ENCODE measurements at places on chromosomes 16 and 17. TPM values are rescaled to one million over a fixed set of nuclear protein-coding genes. Genes with fewer than 3 reads are reported as not detected.

DNA sequence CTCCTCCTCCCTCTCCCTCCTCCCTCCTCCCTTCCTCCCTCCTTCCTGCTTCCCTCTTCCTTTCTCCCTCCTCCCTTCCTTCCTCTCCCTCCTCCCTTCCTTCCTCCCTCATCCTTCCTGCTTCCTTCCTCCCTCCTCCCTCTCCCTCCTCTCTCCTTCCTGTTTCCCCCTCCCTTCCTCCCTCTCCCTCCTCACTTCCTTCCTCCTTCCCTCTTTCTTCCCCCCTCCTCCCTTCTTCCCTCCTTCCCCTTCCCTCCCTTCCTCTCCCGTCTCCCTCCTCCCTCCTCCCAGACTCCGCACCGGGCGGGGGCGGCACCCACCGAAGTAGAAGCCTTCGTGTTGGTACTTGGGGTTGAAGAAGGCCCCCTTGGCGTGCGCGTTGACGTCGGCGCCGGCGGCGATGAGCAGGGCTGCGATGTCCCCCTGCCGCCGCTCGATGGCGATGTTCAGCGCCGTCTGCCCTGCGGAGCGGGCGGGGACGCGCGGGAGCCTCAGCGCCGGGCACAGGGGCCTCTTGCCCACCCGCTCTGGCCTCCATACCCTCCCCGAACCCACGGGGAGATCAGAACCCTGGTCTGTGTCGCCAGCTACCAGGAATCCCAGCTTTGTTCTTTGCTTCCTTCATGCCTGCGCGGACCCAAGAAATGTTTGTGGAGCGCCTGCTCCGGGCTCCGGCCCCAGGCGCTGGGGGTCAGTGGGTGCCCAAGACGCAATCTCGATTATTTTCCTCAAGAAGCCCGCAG, 22.2 kb downstream of the TRPV3 start:
- DNase-seq: peak; percentile 64
- H3K4me3 ChIP-seq: peak overlapping the region; percentile 35
- H3K4me1 ChIP-seq: peaks cover 17% of the 10 kb centered on the region

The CLEC10A gene
- total RNA-seq: 0.54 TPM

GRCh38 chr16:22813948-22814710, at the start of gene HS3ST2:
TSS of gene HS3ST2 (plus strand) at chr16:22814162. CDS start at chr16:22814611, 449 bp downstream.
- no peak within 1 kb of the TSS for H3K27ac ChIP-seq
- peaks cover 6% of the 10 kb centered on the region for H3K27me3 ChIP-seq
- no peak within 1 kb of the TSS for H3K4me3 ChIP-seq
- H3K36me3 ChIP-seq: no peaks in the 10 kb centered on the region
- DNase-seq: no peak

DNA sequence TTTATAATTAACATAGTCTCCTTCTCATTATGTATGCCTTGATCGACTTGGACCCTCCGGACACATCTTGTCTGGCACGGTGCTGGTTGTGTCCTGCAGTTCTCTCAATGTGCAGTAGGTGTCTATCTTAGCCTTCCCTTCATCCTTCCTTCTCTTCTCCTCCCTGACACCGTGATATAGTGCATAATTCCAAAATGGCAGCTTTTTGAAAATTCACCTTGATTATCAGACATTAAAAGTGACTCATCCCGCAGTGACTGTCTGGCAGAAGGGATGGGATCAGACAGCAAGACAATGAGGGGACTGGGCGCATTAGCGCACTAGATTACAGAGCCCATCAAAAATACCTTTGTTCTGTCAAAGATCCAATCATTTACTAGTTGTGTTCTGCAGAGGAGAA, 70.0 kb upstream of the PMFBP1 start:
- H3K27me3 ChIP-seq: no peaks in the 10 kb centered on the region
- no peaks in the 10 kb centered on the region for H3K36me3 ChIP-seq
- H3K4me3 ChIP-seq: no peak overlapping the region
- peak; percentile 5 for DNase-seq
- no peak overlapping the region for H3K27ac ChIP-seq

The CCDC154 gene
- total RNA-seq: 1.6 TPM

The PIMREG gene
- 0.78 TPM for total RNA-seq

The FBXO39 gene
- 0.43 TPM for total RNA-seq

GRCh38 chr17:17754719-17755686, 73.7 kb downstream of the RAI1 start:
- H3K36me3 ChIP-seq: no peaks in the 10 kb centered on the region
- no peak overlapping the region for H3K27ac ChIP-seq
- no peak overlapping the region for H3K4me3 ChIP-seq
- H3K27me3 ChIP-seq: no peaks in the 10 kb centered on the region

GRCh38 chr16:12907670-12908233, 6.4 kb downstream of the SHISA9 start:
- H3K4me1 ChIP-seq: no peaks in the 10 kb centered on the region
- peaks cover 2% of the 10 kb centered on the region for H3K27me3 ChIP-seq
- H3K4me3 ChIP-seq: no peak overlapping the region
- no peak for DNase-seq
- no peak overlapping the region for H3K27ac ChIP-seq

DNA sequence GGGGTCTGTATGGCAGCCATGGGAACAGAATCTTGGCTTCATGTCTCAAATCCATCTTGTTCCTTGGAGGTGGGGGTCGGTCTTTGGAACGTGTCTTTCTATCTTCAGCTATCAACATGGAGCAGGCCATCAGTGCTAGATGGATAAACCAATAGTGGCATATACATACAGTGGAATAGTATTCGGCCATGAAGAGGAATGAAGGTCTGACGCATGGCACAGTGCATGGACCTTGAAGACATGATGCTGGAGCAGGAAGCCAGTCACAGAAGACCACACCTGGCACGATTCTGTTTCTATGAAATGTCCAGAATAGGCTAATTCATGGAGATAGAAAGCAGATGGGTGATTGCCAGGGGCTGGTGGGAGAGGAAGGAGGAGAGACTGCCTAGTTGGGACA, 7.8 kb downstream of the KCNG4 start:
- no peak for DNase-seq
- H3K4me3 ChIP-seq: no peak overlapping the region
- no peak overlapping the region for H3K27ac ChIP-seq
- no peaks in the 10 kb centered on the region for H3K36me3 ChIP-seq

- no peak overlapping the region for H3K4me3 ChIP-seq
- no peaks in the 10 kb centered on the region for H3K36me3 ChIP-seq
- no peak overlapping the region for H3K27ac ChIP-seq
- peaks cover 11% of the 10 kb centered on the region for H3K4me1 ChIP-seq
- no peak for DNase-seq
Observed at GRCh38 chr17:27199948-27200347, 94.0 kb upstream of the WSB1 start.

The CFAP20 gene
- total RNA-seq: 64.7 TPM

The C1QTNF8 gene
- total RNA-seq: not detected

GRCh38 chr16:71249399-71249798, 18.9 kb upstream of the HYDIN start:
- no peaks in the 10 kb centered on the region for H3K4me1 ChIP-seq
- no peak overlapping the region for H3K4me3 ChIP-seq
- no peaks in the 10 kb centered on the region for H3K36me3 ChIP-seq
- no peak for DNase-seq
- no peak overlapping the region for H3K27ac ChIP-seq

The ZNF423 gene
- not detected for total RNA-seq

DNA sequence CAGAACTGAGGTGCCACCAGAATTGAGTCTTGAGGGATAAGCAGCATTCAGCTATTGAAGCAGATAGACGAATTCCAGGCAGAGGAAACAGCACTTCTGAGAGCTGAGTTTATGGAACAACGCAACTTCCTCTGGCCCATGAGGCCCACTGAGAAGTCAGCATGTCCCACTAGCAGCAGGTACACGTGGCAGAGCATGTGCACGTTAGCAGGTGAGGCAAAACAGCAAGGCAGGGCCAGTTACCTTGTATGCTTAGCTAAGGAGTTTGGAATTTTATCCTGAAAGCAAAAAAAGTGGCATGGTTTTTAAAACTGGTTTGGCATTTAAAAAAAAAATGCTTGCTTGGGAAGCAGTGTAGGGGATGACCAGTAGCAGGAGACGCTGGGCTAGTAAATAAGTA, 305.6 kb downstream of the CPPED1 start:
- no peaks in the 10 kb centered on the region for H3K4me1 ChIP-seq
- H3K27me3 ChIP-seq: no peaks in the 10 kb centered on the region
- no peak overlapping the region for H3K27ac ChIP-seq
- no peaks in the 10 kb centered on the region for H3K36me3 ChIP-seq
- no peak for DNase-seq

DNA sequence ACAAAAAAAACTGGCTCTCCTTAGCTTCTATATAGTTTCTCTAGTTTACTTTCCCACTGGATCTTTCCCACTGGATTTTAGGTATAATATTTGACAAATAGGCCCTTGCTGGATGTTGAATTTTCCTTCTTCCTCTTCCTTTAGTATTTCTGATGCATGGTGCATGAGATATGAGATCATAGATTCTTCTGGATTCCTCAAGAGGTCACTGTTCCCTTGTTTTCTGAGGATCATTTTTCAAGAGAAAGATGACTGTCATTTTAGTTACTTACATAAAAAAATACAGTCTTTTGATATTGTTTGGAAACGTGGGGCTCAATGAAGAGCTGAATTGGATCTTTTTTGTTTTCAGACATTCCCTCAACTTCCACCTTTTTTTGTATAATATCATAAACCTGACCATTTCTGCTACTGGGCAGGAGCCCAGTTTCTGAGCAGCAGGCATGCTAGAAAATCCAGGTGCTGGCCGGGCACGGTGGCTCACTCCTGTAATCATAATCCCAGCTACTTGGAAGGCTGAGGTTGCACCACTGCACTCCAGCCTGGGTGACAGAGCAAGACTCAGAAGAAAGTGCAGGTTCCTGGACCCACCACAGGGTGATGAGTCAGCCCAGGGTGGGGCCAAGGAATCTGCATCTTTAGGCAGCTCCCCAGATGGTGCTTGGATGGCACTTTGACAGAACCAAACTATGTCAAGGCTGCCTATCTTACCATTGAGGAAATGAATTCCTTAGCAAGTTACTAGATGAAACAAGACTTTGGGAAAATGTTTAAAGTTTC, 70.3 kb downstream of the SDR42E1 start:
- H3K36me3 ChIP-seq: peaks cover 85% of the 10 kb centered on the region
- peak; percentile 57 for DNase-seq
- no peaks in the 10 kb centered on the region for H3K27me3 ChIP-seq
- no peak overlapping the region for H3K27ac ChIP-seq
- H3K4me1 ChIP-seq: no peaks in the 10 kb centered on the region

DNA sequence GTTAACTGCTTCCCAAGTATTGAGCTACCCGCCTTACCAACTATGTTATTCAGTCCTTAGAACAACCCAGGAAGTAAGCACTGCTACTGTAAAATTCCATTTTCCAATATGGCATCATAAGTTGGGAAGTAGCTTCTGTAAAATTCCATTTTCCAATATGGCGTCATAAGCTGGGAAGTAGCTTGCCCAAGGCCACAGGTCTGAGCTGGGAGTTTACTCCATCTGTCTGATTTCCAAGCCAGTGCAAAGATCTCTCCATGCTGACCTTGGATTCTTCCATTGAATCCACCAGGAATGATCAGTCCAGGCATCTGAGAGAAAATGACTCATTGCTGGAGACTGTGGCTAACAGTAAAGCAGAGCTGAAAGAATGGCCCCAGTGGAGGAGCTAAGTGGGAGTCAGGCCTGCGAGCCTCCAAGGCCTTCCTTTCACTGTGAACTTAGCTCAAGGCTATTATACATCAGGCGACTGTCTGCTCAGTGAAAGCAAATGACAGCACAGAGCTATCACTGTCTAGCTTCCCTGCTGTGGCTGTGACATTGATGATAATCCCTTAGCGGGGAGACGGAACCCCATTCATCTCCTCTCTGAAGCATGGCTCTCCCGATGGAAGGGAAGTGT, 430.4 kb downstream of the HAPSTR1 start:
- H3K4me1 ChIP-seq: no peaks in the 10 kb centered on the region
- H3K27ac ChIP-seq: no peak overlapping the region
- no peaks in the 10 kb centered on the region for H3K36me3 ChIP-seq
- H3K27me3 ChIP-seq: no peaks in the 10 kb centered on the region
- no peak overlapping the region for H3K4me3 ChIP-seq

GRCh38 chr17:63278728-63279442, 167.2 kb downstream of the CYB561 start:
- DNase-seq: no peak
- H3K27me3 ChIP-seq: no peaks in the 10 kb centered on the region
- H3K4me1 ChIP-seq: no peaks in the 10 kb centered on the region
- no peaks in the 10 kb centered on the region for H3K36me3 ChIP-seq
- no peak overlapping the region for H3K27ac ChIP-seq
- H3K4me3 ChIP-seq: no peak overlapping the region

The NAGPA gene
- total RNA-seq: 23.0 TPM

The ADAMTS18 gene
- total RNA-seq: not detected

The KRTAP9-8 gene
- not detected for total RNA-seq

The MAFG gene
- total RNA-seq: 13.2 TPM

The HSD3B7 gene
- total RNA-seq: 2.1 TPM

GRCh38 chr16:55900616-55901393, 25.6 kb upstream of the CES5A start:
- DNase-seq: no peak
- no peaks in the 10 kb centered on the region for H3K36me3 ChIP-seq
- no peak overlapping the region for H3K4me3 ChIP-seq
- H3K27ac ChIP-seq: no peak overlapping the region
- no peaks in the 10 kb centered on the region for H3K4me1 ChIP-seq

GRCh38 chr17:49691677-49692191, 13.8 kb upstream of the SPOP start:
- no peak for DNase-seq
- H3K4me1 ChIP-seq: peaks cover 40% of the 10 kb centered on the region
- no peak overlapping the region for H3K27ac ChIP-seq

The RAB11FIP4 gene
- 102 TPM for total RNA-seq

The SLC25A11 gene
- total RNA-seq: 34.7 TPM

DNA sequence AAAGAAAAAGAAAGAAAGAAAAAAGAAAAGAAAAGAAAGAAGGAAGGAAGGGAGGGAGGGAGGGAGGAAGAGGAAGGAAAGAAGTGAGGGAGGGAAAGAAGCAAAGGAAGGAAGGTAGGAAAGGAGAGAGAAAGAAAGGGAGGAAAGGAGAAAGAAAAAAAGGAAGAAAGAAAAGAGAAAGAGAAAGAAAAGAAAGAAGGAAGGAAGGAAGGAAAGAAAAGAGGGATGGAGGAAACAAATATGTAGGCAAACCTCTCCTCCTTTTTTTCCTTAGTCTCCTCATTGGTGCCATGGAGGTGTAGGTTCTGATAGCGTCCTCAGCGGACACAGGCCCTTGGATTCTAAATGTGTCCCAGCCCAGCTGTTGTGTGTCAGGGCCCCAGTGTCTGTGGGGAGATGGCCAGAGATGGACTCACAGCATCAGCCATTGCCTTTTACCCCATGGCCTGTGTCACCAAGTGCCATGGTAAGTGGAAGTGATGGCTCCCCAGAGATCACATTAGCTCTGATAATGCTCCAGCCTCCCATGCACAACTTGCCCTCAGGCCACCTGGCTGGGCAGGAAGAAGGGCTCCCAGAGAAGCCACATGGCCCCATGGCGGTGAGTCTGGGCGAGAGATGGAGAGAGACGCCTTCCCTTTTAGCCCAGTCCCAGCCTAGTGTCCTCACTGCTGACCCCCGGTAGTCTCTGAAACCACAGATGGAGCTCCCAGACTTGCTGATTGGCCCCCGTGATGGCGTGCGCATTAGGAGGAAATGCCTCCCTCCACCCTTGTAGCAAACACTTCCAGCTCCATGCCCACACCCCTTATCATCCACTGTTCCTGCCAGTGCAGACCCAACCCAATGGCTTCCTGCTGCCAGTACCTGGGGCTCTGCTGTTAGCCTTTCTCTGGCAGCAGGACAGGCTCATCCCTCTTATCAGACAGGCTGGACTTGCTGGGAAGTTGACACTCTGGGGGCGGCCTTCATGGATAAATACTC, 3.7 kb upstream of the SLC6A2 start:
- no peak for DNase-seq
- H3K4me1 ChIP-seq: no peaks in the 10 kb centered on the region
- no peak overlapping the region for H3K4me3 ChIP-seq
- no peak overlapping the region for H3K27ac ChIP-seq

The GDPD3 gene
- total RNA-seq: 14.7 TPM

- peak within 1 kb of the TSS; percentile 78 for H3K27ac ChIP-seq
- peak; percentile 92 for DNase-seq
- peaks cover 17% of the 10 kb centered on the region for H3K36me3 ChIP-seq
- H3K4me3 ChIP-seq: peak within 1 kb of the TSS; percentile 71
Observed at GRCh38 chr16:679814-680624, at the start of gene STUB1. TSS of gene STUB1 (plus strand) at chr16:680410. CDS start at chr16:680526, 116 bp downstream.
